ENCODE measurements at places on chromosomes 16 and 17.

- no peak for DNase-seq
Observed at GRCh38 chr16:4097826-4098240, 18.4 kb downstream of the ADCY9 start.

DNA sequence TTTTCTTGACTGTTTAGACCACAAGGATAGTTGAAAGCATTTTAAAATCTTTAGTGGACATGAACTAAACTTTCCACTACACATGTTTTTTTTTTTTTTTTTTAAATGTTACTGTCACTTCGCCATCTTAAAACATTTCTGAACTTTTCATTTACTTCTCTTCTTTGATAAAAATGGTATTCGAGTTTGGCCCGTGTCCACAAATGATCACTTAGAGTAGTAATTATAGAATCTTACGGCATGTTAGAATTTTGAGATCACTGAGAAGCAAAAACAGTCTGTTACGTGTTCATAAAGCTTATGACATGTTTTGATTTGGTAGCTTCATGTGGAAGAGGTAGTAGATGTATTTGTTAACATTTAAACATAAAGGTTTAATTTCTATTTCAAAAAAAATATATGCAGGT lies 1.1 kb downstream of the NSRP1 start:
- DNase-seq = no peak

DNA sequence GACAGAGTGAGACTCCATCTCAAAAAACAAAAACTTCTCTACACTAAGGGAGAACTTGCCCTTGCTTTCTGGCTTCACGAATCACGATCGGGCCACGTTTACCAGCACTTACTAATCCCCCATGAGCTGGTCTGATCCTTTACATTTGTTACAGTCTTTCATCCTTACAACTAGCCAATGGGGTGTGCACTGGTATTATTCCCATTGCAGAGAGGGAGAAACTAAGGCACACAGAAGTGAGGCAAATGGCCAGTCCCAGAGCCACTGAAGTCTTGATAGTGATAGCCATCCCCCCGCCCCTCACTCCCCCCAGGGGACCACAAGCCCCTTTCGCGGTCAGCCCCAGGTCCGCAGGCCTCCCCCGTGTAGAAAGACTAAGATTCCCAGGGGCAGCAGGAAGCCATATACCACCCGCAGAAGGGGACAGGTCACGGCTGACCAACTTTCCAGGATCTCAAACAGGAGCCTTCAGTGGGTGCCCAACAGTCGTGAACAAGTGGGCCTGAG lies 868 bp downstream of the NATD1 start:
- no peak for DNase-seq

DNA sequence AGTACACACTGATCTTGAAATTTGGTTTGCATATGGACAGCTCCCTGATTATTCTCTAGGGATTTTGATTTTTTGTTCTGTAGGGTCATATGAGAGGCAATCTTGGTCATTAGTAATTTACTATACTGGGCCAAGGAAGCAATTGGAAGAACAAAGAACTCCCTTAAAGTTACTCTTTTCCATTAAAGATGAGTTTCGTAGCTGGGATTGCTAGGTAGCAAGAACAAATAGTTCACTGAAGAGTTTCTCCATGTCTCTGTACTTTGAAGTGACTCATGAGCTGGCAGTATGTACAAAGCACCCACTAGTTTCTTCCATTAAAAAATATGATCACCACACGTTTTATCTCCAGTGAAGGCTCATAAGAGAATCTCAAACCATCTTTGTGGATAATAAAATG lies 6.2 kb upstream of the BCAS3 start:
- no peak for DNase-seq

DNA sequence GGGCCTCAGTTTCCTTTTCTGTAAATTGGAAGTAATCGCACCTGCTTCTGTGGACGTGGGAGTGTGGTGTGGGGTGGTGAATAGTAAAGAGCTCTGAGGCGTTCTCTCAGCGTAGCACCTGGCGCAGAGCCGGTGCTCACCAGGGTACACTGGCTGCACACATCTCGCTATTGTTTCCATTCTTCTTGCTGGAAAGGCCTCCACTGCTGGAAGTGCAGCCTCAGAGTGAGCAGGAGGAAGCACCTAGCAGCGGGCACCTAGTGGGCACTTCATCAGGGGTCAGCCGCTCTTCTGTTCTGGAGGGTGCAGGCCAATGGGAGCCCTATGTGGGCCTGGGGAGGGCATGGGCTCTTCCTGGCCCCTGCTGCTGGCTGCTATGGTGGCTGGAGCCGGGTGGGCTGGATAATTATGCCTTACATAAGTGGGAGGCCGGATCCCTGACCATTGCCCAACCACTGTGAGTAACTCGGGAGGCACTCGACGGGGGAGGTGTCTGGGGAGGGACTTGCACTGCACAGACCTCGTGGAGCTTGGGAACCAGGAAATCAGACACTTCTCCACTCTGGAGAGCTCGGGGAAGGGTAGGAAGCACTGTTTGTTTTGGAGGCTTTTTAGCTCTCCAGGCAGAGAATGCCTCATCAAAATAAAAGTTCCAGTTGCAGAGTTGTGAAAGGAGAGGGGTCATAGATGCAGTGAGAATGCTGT lies 1.7 kb downstream of the MAP2K3 start:
- no peak for DNase-seq

DNA sequence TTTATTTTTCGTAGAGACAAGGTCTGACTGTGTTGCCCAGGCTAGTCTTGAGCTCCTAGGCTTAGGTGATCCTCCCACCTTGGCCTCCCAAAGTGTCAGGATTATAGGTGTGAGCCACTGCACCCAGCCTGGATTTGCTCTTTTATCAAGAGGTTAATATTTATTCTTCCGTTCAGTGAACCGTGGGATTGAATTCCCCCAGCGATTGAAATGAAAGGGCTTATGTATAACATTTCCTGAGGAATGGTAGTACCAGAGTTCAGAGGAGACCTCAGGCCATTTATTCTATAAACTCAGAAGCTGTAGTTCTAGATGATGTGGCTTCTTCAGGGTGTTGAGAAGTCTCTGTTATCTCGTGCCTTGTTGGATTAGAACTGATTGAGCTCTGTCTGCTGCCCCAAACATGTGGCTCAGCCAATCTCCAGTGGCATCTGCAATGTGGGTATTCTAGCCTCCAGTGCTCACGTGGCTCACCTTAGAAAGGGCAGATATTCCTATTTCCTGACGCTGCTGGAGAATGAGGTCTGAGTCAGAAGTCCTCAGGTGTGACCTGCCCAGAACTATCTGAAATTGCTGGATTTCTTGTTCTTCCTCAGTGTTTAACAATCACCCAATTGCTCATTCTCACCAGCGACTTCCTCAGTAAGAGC lies 22.5 kb downstream of the HMOX2 start:
- no peak for DNase-seq

DNA sequence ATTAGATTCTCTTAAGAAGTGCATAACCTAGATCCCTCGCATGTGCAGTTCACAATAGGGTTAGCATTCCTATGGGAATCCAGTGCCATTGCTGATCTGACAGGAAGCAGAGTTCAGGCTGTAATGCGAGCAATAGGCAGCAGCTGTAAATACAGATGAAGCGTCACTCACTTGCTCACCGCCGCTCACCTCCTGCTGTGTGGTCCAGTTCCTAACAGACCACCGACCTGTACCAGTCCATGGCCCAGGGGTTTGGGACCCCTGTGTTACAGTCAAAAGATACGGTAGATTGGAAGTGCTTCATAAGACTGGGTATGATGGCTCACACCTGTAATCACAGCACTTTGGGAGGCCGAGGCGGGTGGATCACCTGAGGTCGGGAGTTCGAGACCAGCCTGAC lies 2.8 kb downstream of the STAT5A start:
- DNase-seq = no peak

DNA sequence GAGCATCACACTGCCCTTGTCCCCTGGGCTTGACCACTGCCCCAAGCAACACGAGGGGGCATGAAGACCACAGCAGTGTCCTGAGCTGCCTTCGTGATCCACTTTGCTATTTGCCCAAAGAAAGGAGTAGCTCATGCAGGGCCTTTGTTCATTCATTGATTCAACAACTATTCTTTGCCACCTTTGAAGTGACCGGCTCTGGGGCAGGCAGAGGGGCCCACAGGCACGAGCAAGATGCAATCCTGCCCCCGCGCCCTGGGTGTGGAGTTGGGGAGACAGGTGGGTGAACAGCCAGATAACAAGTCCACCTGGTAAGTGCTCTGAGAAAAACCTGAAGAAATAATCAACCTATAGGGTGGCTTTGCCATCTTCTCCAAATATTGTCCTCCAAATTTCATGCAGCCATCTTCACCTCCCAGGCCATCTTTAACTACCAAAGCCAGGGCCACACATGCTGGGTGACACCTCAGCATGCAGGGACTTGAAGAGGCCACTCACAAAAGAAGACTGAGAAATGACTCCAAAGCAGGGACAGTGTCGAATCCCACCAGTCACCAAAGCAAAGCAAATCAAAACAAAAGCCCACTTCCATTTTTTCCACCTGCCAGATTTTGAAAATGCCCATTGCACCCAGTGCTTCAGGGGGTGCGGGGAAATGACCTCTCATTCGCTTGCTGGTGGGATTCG lies 18.2 kb upstream of the RBFOX3 start:
- no peak for DNase-seq

DNA sequence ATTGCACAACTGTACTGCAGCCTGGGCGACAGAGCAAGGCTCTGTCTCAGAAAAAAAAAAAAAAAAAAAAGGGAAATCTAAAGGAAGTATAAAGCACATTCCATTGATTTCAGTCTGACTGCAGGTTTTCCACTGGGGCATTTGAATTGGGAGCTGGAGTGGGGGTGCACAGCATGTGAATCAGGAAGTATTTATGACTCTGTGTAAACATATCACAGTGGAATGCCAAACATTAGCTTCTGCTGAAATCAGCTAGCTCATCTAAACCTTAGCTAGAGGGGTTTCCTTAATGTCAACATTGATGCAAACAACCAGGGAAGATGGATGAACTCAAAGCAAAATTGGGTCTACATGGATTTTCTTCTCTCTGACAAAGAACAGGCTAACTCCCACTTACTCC lies 641.0 kb upstream of the EEF2KMT start:
- no peak for DNase-seq

DNA sequence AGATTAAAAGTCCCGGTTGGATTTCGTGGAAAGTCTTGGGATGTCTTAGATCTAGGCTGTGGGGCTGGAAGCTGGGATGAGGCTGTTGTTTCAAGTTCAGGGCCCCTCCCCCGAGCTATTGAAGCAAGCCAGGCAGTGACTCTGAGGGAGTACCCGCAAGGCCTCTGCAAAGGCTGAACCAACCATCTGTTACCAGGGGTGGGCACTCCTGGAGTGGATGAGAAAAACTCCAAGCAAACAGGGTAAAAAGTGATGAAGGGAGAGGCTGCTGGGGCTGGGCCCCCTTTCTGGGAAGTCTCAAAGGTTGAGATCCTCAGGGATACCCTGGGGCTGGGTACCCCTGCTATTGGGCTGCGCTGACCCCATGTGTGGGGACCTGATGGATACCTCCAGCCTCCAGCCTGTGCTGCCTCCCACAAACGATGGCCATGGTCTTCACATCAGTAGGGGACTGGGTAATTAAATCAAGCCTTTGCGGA lies 82.4 kb upstream of the KIFC3 start:
- DNase-seq = no peak

- no peak for DNase-seq
Observed at GRCh38 chr16:82650804-82651203, 24.0 kb downstream of the CDH13 start.

DNA sequence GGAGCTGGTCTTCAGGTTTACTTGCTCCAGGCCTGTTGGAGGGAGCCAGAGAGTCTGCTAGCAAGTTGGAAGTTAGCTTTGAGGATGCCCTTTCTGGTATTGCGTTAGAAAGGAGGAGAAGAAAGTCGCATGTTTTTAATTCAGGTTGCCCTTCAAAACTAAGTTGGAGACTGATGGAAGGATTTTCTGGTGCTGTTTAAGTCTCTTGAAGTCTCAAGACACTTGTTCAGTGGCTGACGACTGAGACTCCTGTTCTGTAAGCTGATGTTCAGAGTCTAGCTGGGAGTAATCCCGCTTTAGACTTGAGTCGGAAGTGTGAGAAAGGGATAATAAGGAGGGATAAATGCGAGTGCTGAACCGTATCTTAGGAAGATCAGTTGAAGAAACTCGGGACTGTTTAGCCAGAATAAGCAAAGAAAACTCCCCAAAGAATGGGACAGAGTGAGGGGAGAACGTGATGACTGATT lies 740 bp downstream of the AATF start:
- DNase-seq = no peak

- no peak for DNase-seq
Observed at GRCh38 chr16:10635365-10636021, 55.1 kb upstream of the EMP2 start.

DNA sequence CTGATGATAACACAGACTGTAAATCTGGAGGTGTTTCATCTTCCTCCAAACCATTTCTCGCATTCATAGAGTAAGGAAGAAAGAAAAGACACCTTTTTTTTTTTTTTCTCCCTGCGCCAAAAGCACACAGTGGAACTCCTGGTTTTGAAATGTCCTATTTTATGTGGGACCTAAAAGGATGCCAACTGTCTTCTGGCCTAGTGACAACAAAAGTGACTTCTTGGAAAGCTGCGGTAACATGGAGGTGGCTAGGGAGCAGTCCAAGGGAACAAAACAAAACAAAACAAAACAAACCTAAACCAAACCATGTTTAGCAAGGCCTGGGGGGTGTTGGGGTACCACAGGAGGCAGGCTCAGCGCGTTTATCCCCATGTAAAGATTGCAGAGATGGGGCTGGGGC lies 174.8 kb downstream of the XYLT1 start:
- DNase-seq = no peak

- no peak for DNase-seq
Observed at GRCh38 chr17:10613775-10614513, 43.2 kb downstream of the MYH3 start.

GRCh38 chr17:44924107-44924544 lies 8.8 kb upstream of the GFAP start:
- DNase-seq = no peak

- DNase-seq = no peak
Observed at GRCh38 chr17:41140360-41141131, at the start of gene KRTAP4-6. Gene KRTAP4-6 (minus strand): TSS chr17:41140544. CDS start chr17:41140487, 57 bp downstream.

GRCh38 chr17:78840530-78840779 lies 159 bp downstream of the USP36 start:
- DNase-seq = no peak

DNA sequence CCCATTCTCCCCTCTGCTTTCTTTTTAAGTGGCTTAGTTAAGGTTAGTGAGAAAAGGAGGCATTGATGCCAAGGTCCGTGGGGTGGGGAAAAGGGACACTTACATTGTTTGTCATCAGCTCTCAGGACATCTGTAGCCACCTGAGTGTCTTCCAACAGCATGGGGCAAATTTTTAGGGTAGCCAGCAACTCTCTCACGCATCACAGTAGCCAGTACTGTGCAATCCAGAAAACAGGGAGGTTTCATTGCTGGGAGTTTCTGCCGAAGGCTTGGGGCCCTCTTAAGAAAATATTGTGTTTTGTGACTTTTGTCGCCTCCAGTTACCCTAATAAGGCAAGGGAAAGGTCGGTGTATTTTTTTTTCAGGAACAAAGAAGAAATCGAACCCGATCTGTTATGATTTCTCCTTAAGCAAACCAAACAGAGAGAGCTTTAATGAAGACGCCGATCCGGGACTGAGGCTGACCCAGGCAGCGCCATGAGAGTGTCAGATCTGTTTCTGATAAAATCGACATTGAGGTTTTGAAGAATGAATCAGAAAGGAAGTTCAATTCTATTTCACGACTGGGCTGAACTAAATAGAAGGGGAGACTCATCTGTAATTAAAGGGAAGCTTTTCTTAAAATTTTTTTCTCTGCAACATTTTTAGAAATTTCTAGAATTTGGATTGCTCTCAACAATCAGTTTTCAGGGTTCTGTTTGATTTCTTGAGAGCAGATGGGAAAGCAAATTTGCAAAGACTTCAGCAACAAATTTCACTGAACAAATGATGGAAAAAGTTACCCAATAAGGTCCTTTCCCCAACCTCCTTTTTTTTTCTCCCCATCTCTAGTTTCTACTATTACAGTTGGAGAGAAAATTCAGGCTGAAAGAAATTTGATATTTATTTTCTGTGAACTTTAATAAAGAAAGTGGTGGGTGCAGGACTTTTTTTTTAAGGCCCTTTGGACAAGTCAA lies 144.7 kb upstream of the IRX3 start:
- DNase-seq = no peak

Data from substantia nigra (tissue), 51 donors.